Fibroblast of gingiva (primary cell): ENCODE measurements at places on chromosomes 1 and 21.

DNA sequence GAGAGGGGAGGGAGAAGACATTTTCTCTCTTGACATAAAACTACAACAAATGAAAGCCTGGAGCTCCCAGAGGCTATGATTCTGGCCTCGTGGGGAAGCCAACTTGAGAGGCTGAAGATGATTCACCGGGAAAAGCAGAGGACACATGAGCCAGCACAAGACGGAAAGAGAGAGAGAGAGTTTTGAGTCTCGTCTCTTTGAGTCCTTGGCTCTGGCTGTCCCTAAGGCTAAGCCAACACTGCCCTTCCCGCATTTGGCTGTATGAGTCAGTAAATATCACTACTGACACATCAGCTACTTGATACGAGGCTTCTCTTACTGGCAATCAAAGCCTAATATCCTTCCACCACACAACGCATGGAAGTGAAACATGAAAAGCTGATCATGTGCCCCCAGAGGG lies 95.5 kb downstream of the GRIK3 start:
- DNase-seq = no peak

DNA sequence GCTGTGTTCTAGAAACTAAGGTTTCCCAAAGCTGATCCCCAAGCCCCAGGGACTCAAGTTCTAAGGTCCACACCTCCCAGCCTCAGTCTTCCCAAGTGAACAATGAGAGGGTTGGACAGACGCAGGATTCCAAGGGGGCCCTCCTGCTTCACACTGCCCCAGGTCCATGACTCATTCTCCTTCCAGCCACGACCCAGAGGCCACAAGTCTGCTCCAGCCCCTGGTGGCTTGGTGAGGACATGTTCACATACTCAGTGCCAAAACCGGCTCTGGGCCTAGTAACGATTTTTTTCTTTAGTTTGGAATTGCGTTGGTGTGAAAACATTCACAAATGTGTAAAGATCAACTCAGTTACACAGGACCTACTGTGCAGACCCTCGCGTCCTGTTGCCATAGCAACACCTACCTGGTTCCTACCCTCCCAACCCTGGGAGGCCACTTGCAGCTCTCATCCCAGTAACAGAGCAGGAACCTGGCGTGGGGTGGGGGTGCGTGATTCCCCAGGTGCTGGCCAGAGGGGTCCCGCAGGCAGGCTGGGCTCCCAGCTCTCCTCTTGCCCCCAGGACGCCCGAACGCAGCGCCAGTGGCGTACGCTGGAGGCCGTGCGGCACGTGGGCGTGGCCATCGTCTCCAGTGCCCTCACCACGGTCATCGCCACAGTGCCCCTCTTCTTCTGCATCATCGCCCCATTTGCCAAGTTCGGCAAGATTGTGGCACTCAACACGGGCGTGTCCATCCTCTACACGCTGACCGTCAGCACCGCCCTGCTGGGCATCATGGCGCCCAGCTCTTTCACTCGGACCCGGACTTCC lies 57.0 kb downstream of the DISP3 start:
- DNase-seq = no peak

DNA sequence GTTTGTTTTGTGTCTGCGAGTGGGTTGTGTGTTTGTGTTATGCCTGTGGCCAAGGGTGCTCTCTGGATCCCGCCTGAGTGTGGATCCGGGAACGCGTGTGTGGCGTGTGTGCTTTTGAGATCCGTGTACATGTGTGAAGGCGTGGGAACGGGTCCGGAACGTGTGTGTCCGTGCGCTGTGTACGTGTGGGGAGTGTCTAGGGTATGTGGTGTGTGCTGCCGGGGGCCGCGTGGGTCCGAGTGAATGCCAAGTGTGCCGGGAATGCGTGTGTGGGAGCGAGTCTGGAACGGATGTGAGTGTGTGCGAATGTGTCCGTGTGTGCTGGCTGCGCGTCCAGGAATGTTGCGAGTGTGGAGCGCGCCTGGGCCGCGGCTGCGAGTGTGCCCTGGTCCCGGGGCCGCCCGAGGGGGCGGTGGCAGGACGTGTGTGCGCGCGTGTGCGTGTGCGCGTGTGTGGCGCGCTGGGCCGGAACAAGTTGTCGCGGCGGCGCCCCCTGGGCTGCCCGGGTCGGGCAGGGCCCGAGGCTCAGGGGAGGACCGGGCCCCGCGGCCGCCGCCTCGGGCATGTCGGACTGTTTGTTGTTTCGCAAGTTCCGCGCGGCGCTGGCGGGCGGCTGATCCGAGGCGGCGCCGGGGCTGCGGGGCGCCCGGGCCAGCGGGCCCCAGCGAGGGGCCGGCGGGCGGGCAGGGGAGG lies 953 bp downstream of the PTPRU start:
- DNase-seq = peak; percentile 58

GRCh38 chr1:6923955-6924881 lies 139.0 kb downstream of the CAMTA1 start:
- DNase-seq = no peak

DNA sequence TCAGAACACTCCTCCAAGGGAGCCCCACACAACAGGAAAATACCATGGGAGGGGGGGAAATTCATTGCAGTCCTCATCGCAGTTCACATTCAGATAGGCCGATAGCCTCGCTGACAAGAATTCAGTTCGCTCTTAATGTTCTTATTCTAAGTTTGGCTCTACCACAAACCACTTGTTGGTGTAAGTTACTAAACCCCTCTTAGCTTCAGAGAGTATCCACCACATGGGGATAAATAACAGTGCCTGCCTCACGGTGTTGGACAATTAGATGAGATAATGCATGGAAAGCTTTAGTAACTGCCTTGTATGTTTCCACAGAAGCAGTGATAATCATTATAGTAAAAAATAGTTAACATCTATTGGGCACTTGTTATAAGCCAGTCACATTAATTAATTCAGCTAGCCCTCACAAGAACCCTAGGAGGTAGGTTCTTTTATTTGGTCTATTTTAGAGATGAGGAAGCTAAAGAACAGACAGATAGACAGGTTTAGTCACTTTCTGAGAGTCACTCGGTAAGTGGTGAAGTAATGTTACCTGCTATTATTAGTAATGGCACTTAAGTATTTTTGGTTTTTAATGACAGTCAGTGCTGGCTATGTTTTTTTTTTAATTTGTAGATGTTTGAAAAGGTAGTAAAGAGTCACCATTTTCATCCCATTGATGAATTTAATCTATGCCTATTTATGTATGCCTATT lies 10.1 kb downstream of the VAV3 start:
- no peak for DNase-seq

DNA sequence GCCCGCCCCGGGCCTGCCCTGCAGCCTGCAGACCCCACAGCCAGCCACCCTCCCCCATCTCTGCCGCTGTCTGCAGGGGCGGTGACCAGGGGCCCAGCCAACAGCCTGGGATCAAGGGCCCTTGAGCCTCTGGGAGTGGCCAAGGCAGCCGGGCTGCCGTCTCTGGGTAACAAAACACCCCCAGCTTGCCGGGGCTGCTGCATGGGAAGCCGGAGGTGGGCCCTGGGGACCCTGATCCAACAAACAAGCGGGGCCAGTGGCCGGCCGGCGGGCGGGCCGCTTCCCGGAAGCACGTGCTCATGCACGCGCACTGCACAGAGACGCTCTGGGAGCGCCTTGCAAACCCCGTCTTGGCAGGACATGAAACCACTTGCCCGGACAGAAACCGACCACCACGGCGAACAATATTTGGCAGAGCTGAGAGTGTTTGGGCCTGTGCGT lies 13.2 kb downstream of the MEGF6 start:
- DNase-seq = no peak

DNA sequence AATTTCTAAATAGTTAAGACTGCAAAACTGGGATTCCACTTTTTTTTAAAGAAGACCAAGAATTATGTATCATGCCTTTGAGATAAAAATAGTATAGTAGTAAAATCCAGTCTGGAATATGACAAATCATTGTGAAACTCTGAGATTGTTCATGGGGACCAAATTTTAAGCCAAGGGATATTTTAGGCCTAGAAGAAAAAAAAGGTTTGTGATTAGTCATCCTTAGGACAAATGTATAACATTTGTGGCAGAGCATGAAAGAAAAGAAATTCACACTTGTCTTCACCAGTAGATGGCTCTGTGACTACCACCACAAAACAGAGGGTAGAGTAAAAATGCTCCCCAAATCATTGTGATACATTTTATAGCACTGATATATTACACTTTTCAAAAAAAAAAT lies 226.1 kb downstream of the KCTD3 start:
- DNase-seq = peak; percentile 76

DNA sequence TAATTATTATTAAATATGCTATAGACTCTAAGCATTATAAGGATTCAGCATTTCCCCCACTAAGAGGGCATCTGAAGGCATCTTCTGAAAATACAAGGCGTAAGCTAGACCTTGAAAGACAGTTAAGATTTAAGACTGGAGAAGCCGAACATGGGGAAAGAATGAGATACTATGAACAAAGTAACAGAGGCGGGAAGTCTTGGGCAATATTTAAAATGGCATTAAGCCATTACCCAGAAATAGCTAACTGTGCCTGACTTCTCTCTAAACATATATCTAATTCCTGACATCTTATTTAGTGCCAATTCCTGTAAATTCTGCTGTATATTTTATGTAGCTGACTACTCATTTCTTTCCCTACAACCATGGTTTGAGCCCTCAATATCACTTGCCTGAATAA lies 20.9 kb downstream of the DPH5 start:
- peak; percentile 78 for DNase-seq

- DNase-seq = no peak
Observed at GRCh38 chr1:115672224-115673009, 30.6 kb downstream of the VANGL1 start.

GRCh38 chr1:209627732-209628196 lies 24.5 kb downstream of the LAMB3 start:
- DNase-seq = peak; percentile 42
